ENCODE measurements at places on chromosomes 13 and 19.

- DNase-seq: no peak
These were observed 186.3 kb downstream of the TDRD3 start for GRCh38 chr13:60583196-60583888.

DNA sequence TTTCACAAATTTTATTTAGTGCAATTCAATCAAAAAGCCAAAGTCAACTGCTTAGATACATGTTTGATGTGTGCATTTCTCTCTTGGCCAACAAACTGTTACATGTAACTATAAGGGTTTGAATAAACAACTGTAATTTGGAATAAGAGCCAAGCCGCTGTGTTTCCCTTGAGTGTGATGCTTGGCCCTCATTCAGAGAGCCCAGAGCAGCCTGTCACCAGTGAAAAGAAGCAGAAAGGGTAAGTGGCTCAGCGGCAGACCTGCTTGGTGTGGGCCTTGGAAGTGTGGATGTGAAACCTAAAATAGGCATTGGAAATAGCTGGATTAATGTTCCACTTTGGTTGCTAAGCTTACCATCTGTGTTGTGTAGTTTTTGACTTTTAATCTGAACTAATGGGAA, 924.6 kb downstream of the OLFM4 start:
- DNase-seq: no peak

DNA sequence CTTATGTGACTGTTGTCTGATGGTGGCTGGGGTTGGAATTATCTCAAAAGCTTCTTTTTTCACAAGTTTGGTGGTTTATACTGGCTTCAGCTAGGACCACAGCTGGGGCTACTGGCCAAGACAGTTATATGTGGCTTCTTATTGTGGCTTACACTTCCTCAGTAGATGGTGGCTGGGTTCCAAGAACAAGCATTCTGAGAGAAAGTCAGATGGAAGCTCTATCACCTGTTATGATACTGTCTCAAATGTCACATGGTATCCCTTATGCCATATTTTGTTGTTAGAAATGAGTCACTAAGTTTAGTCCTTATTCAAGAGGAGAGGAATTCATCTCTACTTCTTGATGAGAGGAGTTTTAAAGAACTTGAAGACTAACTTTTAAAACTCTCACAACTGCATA, 41.6 kb downstream of the NDFIP2 start:
- DNase-seq: no peak

DNA sequence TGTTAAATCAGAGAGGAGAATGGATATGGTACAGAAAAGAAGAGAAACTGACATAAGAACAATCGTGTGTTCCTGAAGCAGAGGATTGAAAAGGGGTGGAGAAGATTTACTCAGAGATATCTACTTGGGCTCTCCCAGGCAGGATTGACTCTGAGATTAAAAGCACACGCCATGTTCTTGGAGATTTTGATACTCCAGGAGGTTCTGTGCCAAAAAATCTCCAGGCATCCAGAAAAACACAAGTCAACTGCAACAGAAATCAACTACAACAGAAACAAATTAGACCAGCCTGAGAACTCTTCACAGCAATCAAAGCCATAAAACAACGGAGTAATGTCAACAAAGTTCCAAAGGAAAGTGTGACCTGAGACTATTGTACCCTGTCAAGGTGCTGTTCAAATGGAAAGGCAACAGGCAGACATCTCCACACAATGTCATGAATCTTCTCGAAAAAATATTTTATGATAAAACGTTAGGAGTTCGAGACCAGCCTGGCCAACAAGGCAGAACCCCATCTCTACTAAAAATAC, 104.2 kb downstream of the UBL3 start:
- DNase-seq: no peak

GRCh38 chr13:65347420-65348030, 1882.6 kb downstream of the PCDH9 start:
- no peak for DNase-seq

- no peak for DNase-seq
These were observed 41.0 kb downstream of the RFX2 start for GRCh38 chr19:6069268-6069791.

DNA sequence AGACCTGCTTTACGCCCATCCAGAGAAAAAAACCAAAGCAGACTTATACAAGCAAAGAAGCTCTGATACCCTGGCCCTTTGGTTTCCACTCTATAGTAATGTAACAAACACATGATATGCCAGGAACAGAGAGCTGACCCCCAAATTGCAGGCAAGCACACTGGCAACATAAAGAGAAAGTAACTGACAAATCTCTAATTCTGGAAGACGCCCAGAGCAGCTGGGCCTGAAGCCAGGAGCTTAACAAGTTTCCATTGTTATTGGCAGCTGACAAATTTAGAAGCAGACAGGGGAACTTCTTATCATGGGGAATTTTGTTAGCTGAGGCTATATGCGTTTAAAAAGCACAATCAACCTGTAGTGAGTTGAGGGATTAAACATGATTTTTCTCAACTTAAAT, 158.0 kb downstream of the DLEU7 start:
- peak; percentile 88 for DNase-seq

- DNase-seq: no peak
These were observed 10.5 kb downstream of the EGLN2 start for GRCh38 chr19:40809358-40810086.

- DNase-seq: no peak
These were observed 1691.5 kb upstream of the SLC10A2 start for GRCh38 chr13:104757712-104758111.

DNA sequence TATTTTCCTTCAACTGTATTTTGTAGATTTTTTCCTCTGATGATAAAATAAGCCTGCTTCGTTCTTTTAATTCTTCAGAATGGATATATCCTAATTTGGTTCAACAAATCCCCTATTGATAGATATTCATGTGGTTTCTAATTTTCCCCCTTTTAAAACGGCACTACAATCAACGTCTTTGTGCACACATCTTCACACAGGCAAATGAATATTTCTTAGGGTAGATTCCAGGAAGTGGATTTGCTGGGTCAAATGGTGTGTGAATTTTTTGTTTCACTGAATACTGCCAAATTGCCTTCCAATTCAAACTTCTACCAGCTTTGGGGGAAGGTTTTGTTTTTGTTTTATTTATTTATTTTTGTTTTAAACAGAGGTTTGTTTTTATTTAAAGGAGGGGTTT, 287.2 kb downstream of the FOXO1 start:
- DNase-seq: no peak

GRCh38 chr19:10010247-10010691, at the start of gene COL5A3:
Gene COL5A3 (minus strand): TSS chr19:10010504. CDS start chr19:10010385, 119 bp downstream.
- DNase-seq: peak; percentile 81

GRCh38 chr13:21871919-21872318, 201.0 kb downstream of the FGF9 start:
- no peak for DNase-seq

GRCh38 chr13:84290386-84290785, 408.1 kb upstream of the SLITRK1 start:
- peak; percentile 18 for DNase-seq

DNA sequence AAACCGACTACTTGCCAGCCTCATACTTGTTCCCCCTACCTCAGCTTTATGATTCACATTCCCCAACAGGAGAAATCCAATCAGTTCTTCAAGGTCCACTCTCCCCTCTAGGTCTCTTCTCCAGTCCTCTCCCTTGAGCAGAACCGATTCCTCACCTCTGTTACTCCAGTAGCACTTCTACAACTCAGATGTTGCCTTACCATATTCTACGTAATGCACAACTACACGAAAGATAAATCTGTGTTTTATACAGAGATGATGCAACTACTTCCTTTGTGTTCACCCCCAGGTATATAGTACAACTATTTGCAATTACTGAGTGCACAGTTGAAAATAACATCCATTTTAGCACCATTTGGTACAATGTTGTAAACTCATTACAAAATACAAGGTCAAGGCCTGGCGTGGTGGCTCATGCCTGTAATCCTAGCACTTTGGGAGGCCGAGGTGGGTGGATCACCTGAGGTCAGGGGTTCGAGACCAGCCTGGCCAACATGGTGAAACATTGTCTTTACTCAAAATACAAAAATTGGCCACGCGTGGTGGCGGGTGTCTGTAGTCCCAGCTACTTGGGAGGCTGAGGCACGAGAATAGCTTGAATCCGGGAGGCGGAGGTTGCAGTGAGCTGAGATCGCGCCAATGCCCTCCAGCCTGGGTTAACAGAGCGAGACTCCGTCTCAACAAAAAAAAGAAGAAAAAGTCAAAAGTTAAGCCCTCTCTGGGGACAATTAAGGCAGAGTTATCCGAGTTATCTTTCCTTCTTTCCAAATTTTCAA, 2.8 kb upstream of the WBP4 start:
- DNase-seq: no peak

GRCh38 chr19:54178581-54179261, 5.8 kb upstream of the TMC4 start:
- DNase-seq: no peak

DNA sequence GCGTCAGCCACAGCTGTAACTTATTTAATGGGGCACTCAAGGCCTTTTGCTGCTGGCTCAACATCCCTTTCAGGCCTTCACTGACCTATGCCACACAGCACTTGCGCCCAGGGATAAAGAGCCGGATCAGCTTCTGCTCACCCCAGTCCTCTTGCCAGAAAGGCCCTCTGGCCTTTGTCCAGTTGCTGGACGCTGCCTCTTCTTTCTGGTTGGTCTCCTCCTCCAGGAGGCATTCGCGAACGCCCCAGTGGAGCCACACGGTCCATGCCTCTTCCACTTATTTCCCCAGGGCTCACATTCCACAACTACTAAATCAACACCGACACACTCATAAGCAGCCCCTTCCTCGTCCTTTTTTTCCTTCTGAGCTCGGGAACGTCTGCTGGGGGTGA, 3.7 kb upstream of the ZNF329 start:
- DNase-seq: peak; percentile 59

DNA sequence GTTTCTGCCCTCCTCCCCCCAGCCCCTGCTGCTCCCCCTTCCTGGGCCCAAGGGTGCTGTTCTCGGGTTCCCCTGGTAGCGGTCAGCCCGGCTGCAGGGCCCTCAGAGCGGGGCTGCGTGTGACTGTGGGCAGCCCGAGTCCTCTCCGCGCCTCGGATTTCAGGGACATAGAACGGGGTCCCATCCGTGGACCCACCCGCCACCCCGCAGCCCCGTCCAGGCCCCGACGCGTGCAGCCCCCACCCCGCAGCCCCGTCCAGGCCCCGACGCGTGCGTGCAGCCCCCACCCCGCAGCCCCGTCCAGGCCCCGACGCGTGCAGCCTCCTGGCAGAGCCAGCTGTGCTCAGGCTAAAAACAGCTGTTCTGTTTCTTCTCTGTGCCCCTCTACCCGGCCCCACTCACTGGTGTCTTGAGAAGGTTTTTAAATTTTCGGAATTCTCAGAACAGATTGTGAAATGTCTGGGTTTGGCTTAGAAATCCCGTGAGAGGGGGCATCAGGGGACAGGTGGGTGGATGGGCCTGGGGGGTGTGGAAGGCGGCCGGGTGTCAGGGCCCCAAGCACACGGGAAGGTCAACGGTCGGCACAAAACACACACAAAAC, 5.5 kb upstream of the PRTN3 start:
- no peak for DNase-seq

GRCh38 chr19:48630296-48631063, 6.7 kb downstream of the DBP start:
- peak; percentile 78 for DNase-seq

- no peak for DNase-seq
These were observed 33.9 kb upstream of the CSNK1A1L start for GRCh38 chr13:37139356-37139755.

GRCh38 chr19:15315101-15315500, 17.2 kb downstream of the BRD4 start:
- no peak for DNase-seq

GRCh38 chr19:38084196-38084595, 139.8 kb downstream of the DPF1 start:
- DNase-seq: no peak

DNA sequence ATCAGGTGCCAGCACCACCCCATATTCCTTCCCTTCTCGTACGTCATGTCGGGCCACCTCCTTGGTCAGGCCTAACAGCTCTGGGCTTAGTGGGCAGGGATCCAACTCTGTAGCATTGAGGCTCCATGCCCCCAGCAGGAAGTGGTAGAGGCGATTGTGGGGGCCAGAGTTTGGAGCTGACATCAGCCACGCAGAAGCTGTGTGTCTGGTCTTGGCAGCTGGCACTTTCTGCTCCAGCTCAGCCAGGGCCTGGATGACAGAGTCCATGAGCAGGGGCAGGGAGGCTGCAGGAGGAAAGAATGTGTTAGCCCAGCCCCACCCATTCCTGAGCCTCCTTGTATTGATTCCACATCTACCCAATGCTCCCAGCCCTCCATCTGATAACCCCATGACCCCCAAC, 3.0 kb downstream of the PGLYRP2 start:
- DNase-seq: no peak

GRCh38 chr13:107834281-107834680, 381.1 kb downstream of the LIG4 start:
- no peak for DNase-seq

- no peak for DNase-seq
These were observed 9.6 kb downstream of the STARD13 start for GRCh38 chr13:33275916-33276315.

DNA sequence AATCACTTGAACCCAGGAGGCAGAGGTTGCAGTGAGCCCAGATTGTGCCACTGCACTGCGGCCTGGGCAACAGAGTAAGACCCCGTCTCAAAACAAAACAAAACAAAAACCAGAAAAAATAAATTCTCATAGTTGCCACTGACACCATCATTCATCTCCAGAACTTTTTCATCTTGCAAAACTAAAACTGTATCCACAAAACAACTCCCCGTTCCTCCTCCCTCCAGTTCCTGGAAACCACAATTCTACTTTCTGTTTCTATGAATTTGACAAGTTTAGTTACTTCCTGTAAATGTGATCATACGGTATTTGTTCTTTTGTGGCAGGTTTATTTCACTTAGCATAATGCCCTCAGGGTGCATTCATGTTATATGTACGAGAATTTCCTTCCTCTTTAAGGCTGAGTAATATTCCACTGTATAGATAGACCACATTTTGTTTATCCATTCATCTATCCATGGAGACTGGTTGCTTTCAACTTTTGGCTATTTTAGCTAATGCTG, 13.2 kb upstream of the ADGRE5 start:
- no peak for DNase-seq

- no peak for DNase-seq
These were observed 208.6 kb downstream of the URI1 start for GRCh38 chr19:30150626-30151025.

- no peak for DNase-seq
These were observed 160.1 kb downstream of the COG6 start for GRCh38 chr13:39815345-39816111.

GRCh38 chr13:112979406-112979902, 10.4 kb downstream of the MCF2L start:
- DNase-seq: no peak

GRCh38 chr19:51808333-51808986, 13.5 kb downstream of the FPR3 start:
- no peak for DNase-seq

GRCh38 chr13:76903544-76904162, 17.4 kb upstream of the KCTD12 start:
- peak; percentile 68 for DNase-seq

GRCh38 chr13:43767341-43767931, 19.3 kb downstream of the ENOX1 start:
- peak; percentile 57 for DNase-seq

DNA sequence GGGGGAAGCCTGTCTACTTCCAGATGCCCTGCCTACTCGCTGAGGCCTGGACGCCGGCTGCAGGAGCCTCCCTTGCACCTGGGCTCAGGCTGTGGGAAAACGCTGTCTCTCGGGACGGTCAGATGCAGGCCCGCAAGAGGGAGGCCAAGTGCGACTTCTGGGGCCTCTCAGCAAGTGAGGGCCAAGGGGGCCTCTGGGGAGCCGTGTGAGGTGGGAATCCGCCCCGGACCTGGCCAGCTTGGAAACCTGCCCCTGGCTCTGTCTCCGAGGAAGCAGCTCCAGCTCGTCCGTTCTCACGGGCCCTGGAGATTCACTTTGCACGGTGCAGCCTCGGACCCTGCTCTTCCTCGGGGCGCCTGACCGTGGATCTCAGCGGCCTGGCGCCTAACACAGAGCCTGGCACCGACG, 11.4 kb upstream of the CRTC1 start:
- no peak for DNase-seq

All from right hindlimb (tissue), 1 donor.